ENCODE measurements at places on chromosomes 2 and 18.

DNA sequence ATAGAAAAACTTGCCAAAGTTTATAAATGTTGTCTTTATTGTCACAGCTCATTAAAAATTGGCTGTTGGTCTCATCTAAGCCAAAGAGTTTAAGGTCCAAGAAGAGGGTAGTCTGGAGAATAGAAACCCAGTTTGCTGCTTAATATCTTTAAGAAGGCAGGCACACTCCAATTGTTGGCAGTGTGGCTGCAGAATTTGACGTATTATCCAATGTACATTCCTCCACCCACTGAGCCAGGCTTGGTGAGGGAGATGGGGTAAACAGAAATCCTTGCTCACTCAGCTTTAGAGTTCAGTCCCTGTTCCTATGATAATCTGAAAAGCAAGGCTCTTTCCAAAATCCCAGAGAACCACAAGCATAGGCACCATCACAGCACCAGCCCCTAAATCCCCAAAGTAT lies 10.7 kb upstream of the ADD2 start:
- DNase-seq, result no peak

DNA sequence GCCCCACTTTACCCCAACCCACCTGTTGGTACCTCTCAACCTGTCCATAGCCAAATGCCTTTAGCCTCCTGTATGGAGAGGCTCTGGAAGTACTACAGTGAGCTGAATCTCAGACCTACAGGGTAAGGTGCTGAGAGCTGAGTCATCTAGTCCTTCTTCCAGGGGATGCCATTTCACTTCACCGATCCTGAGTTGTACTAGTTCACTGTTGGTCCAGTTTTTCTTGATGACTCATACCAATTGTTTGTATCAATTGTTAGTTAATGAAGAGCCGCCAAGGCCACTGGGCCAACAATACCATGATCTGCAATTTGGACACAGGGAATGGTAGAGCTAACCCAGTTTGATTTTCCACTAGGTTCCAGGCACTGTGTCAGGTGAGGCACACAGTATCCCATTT lies 257.0 kb downstream of the CLIP4 start:
- DNase-seq, result no peak

GRCh38 chr2:39094717-39095363 lies 26.0 kb downstream of the SOS1 start:
- DNase-seq, result no peak

- no peak for DNase-seq
Observed at GRCh38 chr2:235634435-235635158, 140.8 kb downstream of the AGAP1 start.

DNA sequence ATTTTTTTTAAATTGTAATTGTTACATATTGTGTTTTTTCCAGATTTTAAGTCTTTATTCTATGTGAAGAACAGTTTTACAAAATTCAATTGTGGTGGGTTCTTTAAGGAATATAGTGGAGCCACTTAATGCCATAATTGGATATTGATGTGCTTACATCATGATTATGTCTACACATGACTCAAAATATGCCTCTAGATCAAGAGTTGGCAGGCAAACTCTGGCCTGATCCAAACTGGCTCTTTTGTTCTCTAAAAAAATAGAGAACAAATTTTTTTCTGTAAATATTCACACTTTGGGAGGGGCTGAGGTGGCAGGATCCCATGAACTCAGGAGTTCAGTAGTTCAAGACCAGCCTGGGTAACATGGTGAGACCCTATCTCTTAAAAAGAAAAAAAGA lies 8.3 kb downstream of the EHBP1 start:
- DNase-seq, result no peak

- no peak for DNase-seq
Observed at GRCh38 chr2:182509216-182509615, 82.4 kb upstream of the PDE1A start.

DNA sequence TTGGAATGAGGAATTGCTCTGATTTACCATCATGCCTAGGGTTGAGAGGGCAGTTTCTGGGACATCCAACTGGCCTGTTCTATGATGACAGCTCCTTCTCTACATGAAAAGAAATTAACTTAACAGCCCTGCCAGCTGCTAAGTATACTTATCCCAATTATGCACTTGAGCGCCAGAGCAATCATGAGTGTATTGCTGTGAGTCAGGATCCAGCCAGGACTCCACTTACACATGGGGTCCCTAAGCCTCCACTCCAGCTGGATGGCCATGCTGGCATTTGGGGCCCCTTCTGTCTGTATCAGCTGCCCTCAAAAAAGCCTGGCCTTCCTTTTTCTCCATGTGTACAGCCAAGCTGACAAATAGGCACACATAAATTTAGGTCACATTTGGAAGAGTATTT lies 481.9 kb downstream of the TMX3 start:
- DNase-seq, result no peak
